ENCODE measurements at places on chromosomes 13 and 19.

DNA sequence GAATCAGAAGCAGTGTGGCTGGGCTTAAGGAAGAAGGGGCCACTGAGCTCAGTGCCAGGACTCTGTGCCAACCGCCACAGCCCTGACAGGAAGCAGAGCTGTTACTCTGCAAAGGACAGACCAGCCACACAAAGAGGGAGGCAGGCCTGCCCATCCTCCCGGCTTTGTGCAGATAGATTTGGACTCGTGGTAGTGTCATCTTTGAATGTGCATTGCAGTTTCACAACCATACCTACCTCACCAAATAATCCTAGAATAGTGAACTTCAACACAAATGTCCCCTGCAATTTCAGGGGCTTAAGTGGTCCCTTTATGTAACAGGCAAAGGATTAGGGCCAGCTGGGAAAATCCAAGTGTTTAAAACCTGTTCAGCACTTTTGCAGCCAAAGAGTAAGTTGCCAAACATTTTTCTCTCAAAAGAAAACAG, 55.1 kb upstream of the CLDN10 start:
- DNase-seq: peak; percentile 15

GRCh38 chr13:96925916-96926628, 68.2 kb downstream of the OXGR1 start:
- no peak for DNase-seq

DNA sequence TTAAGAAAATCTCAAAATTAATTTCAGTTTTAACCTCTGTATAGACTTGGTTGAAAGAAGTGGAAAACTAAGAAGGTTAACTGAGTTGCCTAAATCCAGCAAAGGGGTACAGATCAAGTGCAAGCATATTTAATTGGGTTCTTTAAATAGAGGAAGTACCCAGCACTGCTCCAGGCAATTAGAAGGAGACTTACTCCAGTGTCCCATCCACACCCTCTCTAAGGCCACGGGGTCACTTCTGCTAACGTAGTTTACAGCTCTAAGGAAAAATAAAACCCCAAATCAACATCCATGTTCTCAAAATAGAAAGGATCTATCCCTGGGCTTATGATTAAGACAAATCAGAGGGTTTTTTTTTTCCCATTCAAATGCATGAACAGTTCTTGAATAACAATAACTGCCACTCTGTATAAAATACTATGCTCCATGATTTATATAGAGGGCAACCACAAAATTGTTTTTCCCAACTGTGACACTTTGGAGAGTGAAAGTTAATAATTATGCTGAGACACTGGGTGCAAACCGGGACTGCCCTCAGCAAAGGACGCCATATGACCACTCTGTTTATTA, 4.6 kb downstream of the FRY start:
- DNase-seq: peak; percentile 9

- peak; percentile 48 for DNase-seq
Observed at GRCh38 chr13:94595001-94595949, 677 bp downstream of the TGDS start.

DNA sequence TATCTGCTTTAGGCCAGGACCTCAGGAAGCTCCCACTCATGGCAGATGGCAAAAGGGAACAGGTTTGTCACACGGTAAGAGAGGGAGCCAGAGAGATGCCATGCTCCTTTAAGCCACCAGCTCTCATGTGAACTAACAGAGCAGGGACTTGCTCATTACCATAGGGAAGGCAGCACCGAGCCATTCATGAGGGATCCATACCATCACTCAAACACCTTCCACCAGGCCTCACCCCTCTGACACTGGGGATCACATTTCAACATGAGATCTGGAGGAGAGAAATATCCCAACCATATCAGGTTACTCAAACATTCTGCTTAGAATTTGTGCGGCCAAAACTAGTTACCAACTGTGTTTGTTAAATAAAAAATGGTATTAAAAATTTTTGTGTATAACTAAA, 427.0 kb downstream of the UQCRFS1 start:
- no peak for DNase-seq

- no peak for DNase-seq
Observed at GRCh38 chr19:42326969-42327368, 1.5 kb downstream of the MEGF8 start.

DNA sequence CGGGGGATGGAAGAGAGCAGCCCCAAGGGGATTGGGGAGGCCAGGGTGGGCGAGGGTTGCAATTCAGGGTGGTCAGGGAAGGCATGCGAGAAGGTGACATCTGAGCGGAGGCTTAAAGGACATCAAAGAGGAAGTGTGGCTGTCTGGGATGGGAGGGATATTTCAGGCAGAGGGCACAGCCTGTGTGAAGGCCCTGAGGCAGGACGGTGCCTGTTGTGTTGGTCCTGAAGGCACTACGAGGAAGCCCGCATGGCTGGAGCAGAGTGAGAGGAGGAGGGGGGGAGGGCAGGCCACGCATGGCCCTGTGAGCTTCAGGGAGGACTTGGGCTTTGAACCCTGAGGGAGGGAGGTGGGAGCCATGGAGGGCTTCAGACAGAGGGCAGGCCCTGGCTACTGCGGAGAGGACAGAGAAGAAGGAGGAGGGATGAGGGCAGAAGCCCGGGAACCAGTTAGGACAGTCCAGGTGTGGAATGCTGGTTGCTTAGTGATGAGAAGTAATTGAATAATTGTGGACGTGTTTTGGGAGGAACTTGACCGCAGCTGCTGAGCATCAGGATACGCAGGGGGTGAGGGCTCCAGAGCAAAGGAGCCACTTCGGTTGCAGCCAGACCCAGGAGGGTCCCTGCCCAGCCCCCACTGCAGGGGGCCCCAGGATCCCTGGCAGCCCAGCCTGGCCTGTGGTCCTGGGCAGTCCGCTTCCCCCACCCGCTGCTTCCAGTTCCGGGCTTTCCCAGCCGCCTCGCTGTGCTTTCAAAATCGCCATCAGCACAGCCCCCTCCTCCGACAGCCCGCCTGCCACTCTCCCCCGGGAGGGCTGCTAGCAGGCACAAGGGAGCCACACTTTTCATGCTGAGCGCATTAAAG, 6.2 kb downstream of the TLE6 start:
- DNase-seq: no peak

GRCh38 chr19:3785938-3786824, at the start of gene MATK:
MATK (minus strand) TSS chr19:3786381; CDS start chr19:3785135, 1,246 bp downstream.
- no peak for DNase-seq

- DNase-seq: no peak
Observed at GRCh38 chr19:647566-648284, 8.0 kb downstream of the FGF22 start.

- no peak for DNase-seq
Observed at GRCh38 chr19:2534423-2535013, 58.6 kb downstream of the GADD45B start.

DNA sequence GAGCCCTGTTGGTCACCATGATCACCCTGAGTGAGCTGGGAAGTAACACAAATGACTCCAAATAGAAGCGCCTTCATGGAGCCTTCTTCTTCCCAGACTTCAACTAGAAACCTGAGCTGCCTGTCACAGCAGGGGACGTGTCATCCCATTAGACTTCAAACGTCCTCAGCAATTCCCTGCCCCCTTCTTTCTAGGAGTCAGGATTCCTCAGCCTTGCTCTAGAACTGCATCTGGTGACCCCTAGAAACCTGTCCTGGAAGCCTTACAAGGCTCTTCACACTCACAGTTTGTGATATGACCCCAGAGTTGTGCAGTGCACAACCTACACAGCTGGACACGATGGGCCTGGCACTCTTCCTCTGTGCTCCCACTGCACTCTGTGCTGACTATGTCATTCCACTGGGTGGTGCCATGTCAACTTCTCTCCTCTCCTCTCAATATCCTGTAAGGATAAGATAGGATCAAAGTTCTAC, 23.6 kb upstream of the TTYH1 start:
- no peak for DNase-seq

DNA sequence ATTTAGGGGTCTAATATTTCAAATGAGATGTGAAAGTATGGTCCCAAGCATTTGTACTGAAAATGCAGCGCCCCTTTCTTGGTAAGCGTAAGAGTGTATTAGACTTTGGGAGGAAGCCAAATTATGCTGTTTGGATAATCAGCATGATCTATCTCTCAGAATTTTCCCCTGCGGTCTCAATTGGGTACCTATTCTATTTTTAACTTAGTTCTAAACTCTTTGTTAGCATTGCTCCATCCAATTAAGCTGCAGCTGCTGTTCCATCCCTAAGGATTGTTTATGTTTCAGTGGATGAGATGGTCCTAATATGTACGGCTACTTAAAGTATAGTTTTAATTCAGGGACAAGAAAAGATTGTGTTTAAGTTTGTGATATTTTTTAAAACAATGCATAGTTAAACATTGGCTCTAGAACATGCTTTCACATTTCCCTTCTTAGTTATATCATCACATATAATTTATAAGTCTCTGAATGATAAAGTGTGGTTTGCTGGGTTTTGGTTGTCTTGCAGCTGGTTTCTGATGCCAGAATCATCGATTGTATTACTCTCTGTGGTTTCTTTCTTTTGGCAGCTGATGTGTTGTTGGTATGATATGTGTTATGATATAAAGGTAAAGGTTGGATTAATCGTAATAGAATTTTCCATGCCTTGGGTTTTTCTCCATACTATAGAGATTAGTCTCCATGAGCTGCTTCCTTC, 15.0 kb downstream of the POLR1D start:
- DNase-seq: peak; percentile 24

DNA sequence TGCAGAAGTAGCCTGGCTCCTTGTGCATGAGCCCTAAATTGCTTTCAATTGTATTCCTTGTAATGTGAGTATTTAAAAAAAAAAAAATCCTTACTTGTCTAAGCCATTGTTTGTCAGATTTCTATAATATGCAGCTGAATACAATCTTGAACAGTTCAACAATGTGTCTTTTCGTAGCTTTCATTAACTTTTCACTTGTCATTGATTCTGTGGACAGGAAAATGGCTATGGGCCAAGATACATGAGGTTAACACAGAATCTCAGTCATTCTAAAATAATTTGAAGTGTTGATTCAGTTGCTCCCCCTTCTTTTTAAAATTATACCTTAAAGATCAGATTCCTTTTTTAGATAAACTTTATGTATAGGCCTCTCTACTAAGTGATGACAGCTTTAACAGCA, 395.8 kb upstream of the KLF12 start:
- no peak for DNase-seq

- no peak for DNase-seq
Observed at GRCh38 chr19:56980906-56981305, 138.9 kb upstream of the USP29 start.

GRCh38 chr13:28552288-28552687, 57.4 kb upstream of the FLT1 start:
- no peak for DNase-seq

DNA sequence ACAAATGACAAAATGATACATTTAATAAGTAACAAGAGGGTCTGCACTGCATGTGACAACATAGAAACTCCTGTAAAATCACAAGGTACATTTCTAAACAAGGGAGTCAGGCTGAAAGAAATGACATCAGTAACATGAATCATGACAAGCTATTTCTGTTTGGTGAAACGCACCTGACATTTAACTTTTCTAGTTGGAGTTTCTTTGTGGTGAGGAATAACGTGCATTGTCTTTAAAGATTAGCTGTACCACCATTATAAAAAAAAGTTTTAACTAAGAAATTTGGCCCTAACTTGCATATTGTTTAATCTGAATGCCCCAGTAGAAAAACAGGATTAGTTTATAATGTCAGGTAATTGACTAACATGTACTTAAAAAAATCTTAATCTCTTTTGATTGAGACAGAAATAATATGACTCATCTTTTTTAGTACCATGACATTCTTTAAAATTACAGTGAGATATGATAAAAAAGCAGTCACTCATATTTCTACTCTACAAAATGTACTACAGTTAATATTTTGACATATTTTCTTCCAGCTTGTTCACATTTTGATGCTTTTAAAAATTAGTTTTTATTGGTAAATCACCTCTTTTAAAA, 418.2 kb downstream of the KLF12 start:
- no peak for DNase-seq

DNA sequence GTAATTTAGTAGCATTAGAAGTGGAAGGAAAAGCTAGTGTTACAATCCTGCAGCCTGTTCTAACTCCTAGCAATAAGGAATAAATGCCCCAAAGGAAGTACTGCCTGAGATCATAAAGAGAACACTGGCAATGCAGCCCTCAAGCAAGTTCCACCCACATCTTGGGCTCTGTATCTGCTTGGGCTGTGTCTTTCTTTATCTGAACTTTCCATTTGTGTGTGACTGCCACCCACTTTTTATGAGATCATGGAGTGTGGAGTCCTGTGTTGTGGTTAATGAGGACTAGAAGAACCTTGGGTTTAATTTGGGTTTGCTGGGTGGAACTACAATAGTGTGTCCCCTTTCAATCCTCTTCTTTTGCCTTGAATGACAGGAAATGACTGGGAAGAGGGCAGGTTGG, 38.2 kb downstream of the RFXAP start:
- DNase-seq: peak; percentile 89

GRCh38 chr13:39406688-39407087, 196.3 kb downstream of the LHFPL6 start:
- DNase-seq: peak; percentile 24

- DNase-seq: no peak
Observed at GRCh38 chr13:92989301-92989700, 237.3 kb upstream of the GPC6 start.

GRCh38 chr19:39935364-39935661, 879 bp upstream of the FCGBP start:
- no peak for DNase-seq

DNA sequence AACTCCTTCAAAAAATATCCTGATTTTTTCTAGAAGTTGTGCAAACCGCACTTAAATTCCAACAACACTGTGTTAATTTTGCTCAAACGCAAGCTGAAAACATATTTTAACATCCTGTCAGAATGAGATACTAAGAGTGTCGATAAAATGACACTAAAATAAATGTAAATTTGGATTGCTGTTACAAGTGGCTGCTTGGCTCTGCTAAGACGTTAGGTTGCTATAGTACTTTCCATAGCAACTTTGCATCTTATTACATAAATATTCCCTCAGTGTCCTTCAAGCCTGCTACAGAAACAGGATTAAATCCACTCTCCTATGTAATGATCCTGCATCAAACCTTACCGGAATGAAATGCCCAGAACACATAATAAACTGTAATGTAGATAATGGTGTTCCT, 292.1 kb downstream of the DNAJC15 start:
- no peak for DNase-seq

DNA sequence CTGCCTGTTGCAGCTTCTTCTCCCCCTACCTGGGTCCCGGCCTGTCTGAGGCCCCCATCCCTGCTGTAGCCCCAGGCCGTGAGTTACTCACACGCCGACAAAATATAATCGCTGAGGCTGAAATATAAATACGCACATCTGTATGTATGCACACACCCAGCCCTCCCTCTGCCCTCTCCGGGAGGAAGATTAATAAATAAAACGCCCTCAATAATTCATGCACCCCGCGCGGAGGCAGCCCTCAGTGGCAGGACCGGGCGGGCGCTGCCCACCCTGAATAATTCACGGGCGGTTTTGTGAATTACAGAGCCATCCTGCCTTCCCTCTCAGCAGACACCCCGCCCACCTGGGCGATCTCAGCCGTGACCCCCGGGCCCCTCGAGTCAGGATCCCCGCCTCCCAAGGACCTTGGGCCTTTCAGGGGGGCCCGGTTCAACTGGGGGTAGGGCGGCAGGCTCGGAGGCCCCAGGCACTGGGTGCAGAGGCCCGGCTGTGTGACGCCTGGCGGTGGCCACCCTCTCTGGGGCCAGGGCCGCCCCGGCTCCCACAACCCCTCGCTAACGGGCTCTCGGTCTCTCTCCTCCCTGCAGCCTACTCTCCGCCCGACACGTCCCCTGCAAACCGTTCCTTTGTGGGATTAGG, 24.2 kb downstream of the SMIM24 start:
- DNase-seq: no peak

GRCh38 chr19:13770013-13770635, 4.1 kb upstream of the C19orf53 start:
- DNase-seq: no peak

- no peak for DNase-seq
Observed at GRCh38 chr19:39516270-39516669, 1.3 kb downstream of the SELENOV start.

All from hematopoietic multipotent progenitor cell treated with erythropoietin and hydrocortisone succinate and interleukin-3 and kit ligand, for 8 days (in vitro differentiated cells).